GM23248 (cell line): ENCODE measurements at places on chromosomes 13 and 19. TPM values are rescaled to one million over a fixed set of nuclear protein-coding genes. Genes with fewer than 3 reads are reported as not detected.

The ZBTB45 gene
- total RNA-seq: 5.9 and 9.0 TPM in 2 replicates

GRCh38 chr19:2591537-2592291 lies 110.8 kb downstream of the GNG7 start:
- no peak for DNase-seq

The PEAK3 gene
- not detected in 2 replicates for total RNA-seq

The HIF3A gene
- total RNA-seq: not detected in 2 replicates

DNA sequence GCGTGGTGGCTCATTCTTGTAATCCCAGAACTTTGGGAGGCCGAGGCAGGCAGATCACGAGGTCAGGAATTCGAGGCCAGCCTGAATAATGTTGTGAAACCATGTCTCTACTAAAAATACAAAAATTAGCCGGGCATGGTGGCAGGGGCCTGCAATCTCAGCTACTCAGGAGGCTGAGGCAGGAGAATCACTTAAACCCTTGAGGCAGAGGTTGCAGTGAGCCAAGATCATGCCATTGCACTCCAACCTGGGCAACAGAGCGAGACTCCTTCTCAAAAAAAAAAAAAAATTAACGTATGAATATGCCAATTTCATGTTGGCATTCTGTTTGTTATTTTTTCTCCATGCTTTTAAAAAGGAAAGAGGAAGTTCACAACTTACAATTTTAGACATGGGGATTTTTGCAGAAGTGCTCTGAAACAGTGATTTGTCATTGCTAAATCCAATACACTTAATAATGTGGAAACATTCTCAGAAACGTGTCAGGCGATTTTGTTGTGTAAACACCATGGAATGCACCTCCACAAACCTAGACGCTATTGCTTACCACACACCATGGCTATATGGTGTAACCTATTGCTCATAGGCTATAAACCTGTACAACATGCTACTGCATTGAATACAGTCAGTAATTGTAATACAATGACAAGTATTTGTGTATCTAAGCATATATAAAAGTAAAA lies 115.9 kb upstream of the PCDH20 start:
- no peak for DNase-seq

DNA sequence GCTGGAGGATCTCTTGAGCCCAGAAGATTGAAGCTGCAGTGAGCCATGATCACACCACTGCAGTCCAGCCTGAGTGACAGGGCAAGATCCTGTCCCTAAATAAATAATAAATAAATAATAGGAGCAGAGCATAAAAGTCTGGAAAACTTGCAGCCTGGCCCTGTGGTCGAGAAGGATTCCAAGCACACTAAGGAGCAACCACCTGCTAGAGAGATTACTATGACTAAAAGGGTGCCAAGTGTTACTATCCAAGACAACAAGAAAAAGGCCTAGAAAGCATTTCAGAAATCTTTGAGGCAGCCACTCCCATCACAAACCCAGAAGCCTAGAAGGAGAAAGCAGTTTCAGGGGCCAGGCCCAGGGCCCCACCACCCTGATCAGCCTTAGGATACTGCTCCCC lies 46.1 kb downstream of the LHFPL6 start:
- DNase-seq: no peak

DNA sequence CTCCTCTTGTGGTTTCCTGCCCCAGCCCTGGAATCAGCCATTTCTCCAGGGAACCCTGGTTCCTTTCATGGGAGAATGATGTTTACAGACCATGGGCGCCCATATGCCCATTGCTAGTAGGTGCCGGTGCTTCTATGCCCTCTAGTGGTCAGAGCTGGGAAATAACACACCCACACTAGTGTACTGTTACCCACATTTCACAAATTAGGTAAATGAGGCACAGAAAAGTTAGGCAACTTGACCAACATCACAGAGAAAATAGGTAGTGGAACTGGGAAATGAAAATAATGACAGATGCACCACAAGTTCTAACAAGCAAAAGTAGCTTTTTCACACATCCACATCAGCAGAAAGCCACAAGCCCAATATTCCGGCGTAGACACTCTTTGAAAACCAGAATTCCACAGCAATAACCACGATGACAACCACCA lies 1.3 kb upstream of the CEACAM3 start:
- peak; percentile 56 for DNase-seq

GRCh38 chr13:81406022-81406421 lies 1065.1 kb upstream of the SPRY2 start:
- no peak for DNase-seq

DNA sequence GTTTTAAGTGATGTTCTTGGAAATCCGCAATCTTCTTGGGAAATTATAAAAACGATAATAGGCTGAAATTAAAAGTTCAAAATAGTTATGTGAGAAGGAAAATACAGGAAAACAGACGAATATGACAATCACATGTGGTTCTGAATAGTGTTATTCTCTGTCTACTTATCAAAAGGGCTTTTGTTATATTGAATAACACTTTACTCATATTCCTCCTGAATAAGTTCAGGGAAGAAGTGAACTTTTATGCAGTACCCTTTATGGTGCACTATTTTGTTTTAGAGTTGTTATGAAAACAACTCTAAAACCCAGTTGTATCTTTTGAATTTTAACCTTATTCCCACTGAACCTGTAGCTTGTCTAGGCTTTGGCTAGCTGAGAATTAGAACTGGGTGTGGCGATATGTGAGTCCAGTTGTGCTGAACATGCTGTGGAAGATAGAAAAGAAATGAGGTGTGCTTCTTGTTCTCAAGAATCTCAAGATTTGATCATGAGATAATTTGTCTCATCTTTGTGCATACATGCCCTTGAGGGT lies 384.4 kb downstream of the LMO7 start:
- DNase-seq: no peak

The ONECUT3 gene
- total RNA-seq: not detected in 2 replicates

DNA sequence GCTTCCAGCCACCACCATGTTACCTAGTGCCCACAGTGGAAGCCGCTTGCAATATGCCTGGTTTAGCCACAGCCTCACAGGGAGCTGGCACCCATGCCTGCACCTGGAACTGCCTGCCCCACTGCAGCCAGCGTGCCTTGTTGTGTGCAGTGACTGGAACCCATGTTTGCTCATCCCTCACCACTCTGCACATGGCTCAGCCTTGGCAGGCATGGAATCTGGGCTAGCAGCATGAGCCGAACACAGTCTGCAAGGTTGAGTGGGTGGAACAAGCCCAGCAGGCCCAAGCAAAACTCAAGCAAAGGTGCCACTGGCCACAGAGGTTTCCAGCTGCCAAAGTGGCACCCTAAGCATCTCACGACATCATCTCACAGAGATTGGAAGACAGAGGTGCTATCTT lies 269.5 kb downstream of the PCDH20 start:
- DNase-seq: no peak

- DNase-seq: peak; percentile 16
These were observed 20.1 kb upstream of the ESD start for GRCh38 chr13:46817095-46817494.

The KIR2DL4 gene
- not detected in 2 replicates for total RNA-seq

GRCh38 chr13:98927951-98928927 lies 49.6 kb downstream of the DOCK9 start:
- DNase-seq: peak; percentile 95

GRCh38 chr19:4456843-4457653 lies 546 bp downstream of the UBXN6 start:
- peak; percentile 75 for DNase-seq

DNA sequence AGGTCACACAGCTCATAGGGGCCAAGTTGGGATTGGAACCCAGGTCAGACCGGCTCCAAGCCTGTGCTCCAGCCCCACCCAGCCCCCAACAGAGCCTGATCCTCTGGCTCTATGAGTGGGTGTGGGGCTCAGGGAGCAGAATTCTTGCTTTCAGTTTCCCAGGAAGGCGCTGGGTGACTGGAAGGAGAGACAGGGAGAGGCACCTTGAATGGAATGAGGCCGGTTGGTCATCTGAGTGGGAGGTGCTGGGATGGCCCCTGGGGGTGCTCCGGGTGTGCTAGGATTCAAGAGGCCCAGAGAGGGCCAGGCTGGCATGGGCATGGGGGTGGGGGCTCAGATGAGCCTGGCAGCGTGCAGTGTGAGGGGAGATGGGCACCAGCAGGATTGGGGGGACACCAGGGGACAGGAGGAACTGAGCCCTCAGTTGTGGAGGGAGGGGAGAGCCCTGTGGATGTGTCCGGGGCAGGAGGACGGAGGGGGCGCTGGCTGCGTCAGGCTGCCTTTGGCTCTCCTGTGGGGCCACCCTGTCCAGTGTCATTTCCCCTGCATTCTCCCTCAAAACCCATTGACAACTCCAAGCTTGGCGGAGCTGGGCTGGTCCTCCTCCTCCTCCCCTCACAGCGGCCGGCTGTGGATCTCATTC lies 31.2 kb upstream of the ANKRD10 start:
- DNase-seq: no peak

DNA sequence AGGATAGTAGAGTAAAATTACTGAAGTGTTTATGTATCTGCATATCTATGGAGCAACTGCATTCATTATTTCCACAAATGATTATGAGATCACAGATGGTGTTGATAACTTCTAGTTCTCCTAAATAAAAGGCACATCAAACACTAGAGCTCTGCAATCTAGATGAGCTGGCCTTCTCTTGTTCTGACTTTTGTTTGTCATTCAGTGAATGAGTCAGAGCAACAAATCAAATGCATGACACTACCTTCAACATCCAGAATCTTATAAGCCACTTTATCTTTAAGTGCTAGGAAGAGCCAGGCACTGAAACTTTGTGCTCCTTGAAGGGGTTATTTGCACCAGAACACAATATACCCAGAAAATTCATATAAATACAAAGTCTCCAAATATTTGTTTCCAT lies 456.0 kb downstream of the PCDH17 start:
- DNase-seq: no peak

- DNase-seq: no peak
These were observed 71.2 kb upstream of the STK24 start for GRCh38 chr13:98648141-98648540.

- DNase-seq: no peak
These were observed 75.7 kb downstream of the ZNF100 start for GRCh38 chr19:21691661-21692060.

DNA sequence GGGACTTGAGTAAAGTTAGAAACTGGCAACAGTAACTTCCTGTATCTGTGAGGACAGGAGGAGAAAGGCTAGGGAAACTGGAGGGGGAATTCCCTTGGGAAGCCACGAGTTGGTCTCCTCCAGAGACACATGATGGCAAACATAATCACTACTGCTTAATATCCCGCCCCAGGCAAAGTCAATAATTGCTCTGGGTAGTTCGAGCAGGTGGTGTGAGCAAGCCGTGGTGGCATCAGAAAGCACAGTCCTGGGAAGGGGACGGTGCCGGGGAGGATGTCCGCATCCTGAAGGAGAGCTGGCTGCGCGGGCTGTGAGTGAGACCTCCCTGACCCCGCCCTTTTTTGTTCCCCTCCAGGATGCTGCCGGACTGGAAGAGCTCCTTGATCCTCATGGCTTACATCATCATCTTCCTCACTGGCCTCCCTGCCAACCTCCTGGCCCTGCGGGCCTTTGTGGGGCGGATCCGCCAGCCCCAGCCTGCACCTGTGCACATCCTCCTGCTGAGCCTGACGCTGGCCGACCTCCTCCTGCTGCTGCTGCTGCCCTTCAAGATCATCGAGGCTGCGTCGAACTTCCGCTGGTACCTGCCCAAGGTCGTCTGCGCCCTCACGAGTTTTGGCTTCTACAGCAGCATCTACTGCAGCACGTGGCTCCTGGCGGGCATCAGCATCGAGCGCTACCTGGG lies 1.4 kb downstream of the FFAR2 start:
- no peak for DNase-seq
